ENCODE measurements at places on chromosomes 11 and 22.

DNA sequence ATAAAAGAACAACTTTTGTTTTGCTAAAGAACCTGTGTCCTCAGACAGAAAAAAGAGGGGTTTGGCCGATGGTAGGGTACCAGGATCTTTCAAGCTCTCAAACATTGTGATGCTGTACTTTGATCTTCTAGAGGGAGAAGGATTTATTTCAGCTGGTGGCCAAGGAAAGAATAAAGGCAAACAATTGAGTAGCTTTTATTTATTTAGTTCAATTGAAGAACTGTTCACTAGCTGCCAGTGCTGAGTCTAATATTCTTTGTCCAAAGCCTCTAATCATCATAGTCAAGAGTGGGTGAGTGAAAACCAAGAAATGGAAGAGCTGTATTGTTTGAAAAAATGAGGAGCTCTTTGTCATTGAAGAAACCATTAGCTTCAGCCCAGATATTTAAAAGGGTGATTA is 138.4 kb downstream of the FAT3 start:
- DNase-seq, result no peak

GRCh38 chr11:117862019-117862725 is 14.3 kb downstream of the FXYD6 start:
- no peak for DNase-seq

DNA sequence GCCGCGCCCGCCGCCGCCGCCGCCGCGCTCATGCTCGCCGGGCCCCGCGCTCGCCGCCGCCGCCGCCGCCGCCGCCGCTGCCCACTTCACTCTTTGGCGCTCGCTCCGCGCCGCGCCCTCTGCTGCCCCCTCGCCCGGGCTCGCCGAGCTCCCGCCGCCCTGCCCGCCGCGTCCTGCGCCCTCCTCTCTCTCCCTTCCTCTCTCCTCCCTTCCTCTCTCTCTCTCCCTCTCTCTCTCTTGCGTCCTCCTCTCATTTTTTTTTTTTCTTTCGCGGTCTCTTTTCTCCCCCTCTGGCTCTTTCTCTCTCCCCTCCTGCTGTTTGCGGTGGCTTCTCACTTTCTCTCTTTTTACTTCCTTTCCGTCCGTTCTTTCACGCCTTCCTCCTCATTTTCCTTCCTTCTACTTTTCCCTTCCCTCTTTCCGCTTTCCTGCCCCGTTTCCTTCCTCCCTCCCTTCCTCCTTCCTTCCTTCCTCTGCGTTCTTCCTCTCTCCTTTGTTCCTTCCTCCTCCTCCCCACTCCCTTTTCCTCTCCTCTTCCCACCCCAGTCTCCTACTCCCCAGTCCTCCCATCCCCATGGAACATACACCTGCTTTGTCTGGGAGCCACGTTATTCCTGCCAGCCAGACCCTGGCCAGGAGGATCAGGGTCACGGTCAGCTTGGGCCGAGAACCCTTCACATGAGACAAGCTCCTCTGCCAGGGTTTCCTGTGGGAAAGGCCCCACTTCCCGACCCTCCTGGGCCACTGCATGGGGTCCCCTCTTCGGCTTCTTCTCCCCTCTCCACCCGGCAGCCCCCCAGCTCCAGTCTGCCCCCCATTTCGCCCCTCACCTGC is 19.3 kb upstream of the SHISAL1 start:
- DNase-seq, result peak; percentile 36

DNA sequence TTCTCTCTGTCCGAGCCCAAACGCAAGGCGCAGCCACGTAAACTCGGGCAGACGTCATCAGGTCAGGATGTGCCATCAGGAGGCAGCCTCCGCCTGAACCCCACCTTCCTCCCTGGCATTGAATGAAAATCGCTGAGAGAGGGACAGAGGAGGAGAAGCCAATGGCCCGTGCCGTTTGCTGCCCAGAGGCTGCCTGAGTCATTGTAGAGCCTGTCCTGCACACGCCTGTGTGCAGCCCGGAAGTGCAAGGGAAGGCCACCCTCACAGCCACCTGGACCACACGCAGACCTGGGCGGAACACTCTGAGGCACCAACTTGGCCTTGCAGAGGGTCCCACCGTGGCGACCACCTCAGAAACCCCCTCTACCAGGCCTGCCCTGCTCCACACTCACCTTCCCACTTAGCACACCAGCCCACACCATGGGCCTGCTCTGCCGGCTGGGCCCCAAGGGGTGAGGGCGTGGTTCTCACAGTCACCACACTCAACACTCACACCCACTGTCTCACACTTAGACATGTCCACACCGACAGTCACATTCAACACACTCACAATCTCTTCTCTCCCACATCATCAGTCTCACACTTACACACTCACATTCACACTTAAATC is 9.1 kb downstream of the CHID1 start:
- DNase-seq, result no peak

DNA sequence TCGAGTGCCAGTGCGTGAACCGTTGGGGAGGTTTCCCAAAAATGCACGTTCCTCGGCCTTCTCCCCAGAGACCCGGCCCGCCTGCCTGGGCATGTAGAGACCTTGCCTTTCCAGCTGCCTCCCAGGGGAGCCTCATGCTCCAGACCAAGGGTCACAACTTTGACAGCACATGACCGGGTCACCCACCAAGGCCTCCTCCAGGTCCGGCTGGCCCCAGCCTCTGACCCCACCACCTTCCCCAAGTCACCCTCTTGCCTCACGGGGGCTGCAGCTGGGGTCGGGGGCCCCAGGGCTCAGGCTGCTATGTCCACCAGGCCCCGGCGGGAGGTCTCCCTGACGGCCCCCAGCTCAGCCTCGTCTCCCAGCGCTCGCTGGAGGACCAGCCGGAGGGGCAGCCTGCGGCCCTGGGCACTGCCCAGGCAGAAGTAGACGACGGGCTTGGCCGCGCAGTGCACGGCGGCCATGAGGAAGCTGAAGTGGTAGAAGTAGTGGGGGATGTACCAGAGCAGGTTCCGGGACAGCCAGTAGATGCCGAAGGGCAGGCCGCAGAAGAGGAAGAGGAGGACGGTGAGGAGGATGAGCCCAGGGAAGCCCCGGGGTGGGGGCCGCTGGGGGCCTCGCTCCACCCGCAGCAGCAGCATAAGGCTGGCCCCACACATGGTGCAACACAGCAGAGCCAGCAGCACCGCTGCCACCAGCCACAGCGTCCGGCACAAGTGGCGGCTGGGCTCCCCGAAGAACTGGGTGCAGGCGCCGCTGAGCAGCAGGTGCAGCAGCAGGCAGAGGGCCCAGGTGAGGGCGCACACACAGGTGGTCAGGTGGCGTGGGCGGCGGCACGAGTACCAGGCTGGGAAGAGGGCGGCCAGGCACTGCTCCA is 4.4 kb downstream of the MRGPRE start:
- no peak for DNase-seq

All from ELR (cell line).